CD4-positive, alpha-beta T cell (primary cell): ENCODE measurements at places on chromosomes 1 and 21.

GRCh38 chr1:112769611-112770010 lies 54.5 kb upstream of the PPM1J start:
- no peak for DNase-seq

DNA sequence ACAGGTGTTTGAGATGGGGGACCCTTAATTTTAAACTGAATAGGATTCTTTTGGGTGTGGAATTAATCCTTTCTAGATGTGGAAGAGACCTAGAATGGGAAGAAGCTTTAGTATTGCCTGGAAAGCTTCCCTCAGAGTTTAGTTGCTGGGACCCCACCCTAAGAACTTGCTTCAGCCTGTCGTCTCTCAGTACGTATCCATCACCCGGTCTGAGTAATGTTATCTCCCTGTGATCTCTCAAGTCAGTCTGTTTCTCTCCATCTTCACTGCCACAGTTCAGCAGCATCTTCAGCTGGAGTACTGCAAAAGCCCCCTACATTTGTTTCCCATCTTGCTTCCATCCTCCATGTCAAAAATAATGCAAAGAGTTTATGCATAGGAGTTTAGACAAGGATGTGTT lies 28.9 kb downstream of the CNST start:
- no peak for DNase-seq

GRCh38 chr1:192951691-192952460 lies 107.3 kb downstream of the UCHL5 start:
- no peak for DNase-seq

DNA sequence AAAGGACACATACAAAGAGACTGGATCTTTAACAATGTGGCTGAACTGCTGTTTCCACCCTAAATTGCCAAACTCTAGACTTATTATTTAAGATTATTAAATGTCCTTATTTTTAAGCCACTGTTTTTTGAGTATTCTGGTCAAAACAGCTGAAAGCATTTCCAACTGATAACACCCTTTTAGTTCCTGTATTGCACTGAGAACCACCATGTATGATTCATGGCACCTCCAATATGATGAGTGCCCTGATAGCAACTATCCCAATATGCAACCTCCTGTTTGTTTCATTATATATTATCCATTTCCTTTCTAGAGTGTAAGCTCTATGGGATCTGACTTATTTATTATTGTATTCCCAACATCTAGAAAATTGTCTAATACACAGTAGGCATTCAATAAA lies 269.4 kb downstream of the HHIPL2 start:
- DNase-seq, result no peak

GRCh38 chr1:8026976-8027747 lies 1.1 kb upstream of the ERRFI1 start:
- no peak for DNase-seq

GRCh38 chr1:178912597-178912996 lies 41.7 kb upstream of the ANGPTL1 start:
- DNase-seq, result no peak

DNA sequence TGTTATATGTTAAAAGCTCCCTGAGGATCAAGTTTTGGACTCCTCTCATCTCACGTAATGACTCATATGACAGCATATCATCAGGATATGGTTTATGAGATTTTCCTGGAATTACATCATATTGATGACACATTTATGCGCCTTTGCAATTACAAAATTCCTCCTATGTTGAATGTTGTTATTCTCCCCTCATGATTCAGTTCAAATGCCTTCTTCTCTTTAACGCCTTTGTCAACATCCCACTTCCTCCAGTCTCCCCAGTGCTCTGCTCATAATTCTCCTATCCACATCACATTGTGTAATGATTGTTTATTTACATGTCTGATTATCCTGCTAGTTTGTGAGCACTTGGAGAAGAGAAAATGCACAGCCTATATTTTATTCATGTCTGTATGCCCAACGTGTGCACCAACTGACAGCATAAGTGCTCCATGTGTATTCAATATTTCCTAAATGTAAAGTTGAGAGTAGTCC lies 80.9 kb upstream of the BACH1 start:
- DNase-seq, result no peak

- DNase-seq, result no peak
Observed at GRCh38 chr1:236673289-236673919, 12.9 kb upstream of the ACTN2 start.

- DNase-seq, result no peak
Observed at GRCh38 chr1:109659997-109660690, 4.2 kb downstream of the GSTM4 start.

DNA sequence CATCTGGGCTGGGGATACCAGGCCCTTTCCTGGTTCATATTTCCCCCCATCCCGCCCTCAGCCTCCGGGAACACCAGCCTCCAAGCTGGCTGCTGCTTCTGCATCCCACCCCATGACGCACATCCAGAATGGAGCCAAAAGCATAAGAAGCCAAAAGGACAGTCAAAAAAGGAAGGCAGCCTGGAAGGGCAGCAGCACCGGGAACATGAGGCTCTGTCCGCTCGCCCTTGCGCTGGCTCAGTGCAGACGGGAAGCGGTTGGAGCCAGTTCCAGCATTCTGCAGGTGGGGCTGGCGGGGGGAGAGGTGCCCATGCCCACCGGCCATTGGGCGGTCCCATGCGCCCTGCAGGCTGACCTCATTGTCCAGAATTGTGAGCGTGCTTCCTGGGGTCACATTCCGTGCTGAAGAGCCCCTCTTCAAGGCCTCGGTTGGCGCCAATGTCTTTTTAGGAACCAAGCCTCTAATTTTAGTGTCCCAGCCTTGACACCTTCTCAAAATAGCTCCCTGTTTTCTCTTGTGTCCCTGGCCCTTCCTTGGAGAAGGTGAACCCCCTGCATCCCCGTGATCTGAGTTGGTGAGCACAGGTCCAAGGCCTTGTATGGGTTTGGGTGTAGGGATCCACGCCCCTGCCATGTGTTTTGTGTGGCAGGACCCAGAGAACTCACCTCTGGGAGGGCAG lies 28.4 kb upstream of the NPPB start:
- DNase-seq, result no peak

- no peak for DNase-seq
Observed at GRCh38 chr1:60118085-60118484, 44.5 kb upstream of the C1orf87 start.

- DNase-seq, result no peak
Observed at GRCh38 chr1:203519053-203519840, 25.3 kb downstream of the OPTC start.
